CD4-positive, alpha-beta T cell treated with Interleukin-10 for 1 hour (primary cell): ENCODE measurements at places on chromosomes 2 and 18.
A peak's percentile ranks its signal among the peaks of the same experiment; 100 is the strongest.

DNA sequence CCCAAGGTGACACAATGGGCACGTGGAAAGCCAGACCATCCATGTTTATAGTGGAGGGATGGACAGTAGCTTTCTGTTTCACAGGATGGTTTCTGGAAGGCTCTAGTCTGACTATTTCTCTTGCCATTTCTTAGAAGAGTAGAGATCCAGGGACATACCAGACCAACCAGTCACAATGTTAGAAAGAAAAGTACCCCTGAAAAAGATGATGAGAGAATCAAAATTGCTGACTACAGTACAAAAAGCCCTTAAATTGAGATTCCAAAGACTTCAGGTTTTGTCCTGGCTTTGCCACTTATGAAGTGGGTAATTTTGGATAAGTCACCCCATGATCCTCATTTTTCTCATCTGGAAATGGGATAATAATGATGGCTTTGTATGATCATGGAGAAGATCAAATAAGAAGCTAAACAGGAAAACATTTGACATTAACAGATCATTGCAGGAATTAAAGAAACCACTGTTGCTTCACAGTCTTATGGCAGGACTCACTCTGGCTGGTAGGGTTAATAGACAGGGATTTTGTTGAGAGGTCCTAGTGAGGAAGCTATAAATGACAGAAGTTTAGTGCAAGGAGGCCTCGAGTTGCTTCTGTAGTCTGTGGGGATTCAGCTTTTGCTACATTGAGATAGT lies 386.0 kb downstream of the IRS1 start:
- DNase-seq = no peak

DNA sequence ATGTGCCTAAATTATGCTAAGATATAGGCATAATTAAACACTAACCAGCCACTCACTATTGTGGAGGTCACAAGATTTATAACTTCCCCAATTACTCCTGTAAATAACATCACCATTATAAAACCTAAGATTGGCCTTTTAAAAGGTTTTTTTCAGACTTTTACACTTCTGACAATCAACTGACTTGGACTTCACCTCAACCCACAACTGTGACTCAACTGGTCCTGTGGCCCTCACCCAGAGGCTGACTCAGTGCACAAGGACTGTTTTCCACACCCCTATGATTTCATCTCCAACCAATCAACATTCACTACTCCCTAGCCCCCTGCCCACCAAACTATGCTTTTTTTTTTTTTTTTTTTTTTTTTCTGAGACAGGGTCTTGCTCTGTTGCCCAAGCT lies 11.6 kb downstream of the TTR start:
- no peak for DNase-seq

GRCh38 chr2:142673836-142674235 lies 203.6 kb upstream of the KYNU start:
- DNase-seq = no peak

GRCh38 chr18:22278798-22279197 lies 109.4 kb downstream of the GATA6 start:
- no peak for DNase-seq

DNA sequence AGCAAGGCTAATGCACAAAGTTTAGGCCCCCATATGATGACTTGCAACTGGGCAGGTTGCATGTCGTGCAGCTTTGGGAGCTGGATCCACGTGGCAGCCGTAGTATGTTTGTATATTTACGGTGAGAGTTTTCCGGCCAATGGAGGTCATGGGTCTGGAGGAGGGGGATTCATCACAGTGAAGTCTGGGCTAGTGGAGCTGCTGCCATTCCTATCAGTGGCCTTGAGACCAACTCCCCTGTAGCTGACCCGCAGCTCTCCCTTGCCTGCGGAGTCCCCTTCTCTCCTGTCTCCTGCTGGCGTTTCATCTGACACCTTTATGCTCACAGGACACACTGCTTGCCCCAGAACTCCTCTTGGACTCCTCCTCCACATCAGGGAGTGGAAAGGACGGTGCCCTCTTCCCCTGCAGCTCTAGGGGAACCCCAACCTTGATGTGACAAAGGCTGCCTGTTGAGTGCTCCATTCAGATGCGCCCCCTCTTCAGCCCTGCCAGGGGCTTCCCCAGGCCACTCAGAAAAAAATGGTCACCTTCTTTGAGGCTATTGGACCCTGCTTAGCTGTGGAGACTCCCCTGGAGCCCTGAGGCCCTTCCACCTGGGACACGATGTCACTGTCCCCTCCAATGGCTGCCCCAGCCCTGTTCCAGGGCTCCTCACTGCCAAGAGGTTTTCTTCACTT lies 121.7 kb downstream of the PXDN start:
- no peak for DNase-seq

GRCh38 chr2:70340761-70341476 lies 39.1 kb upstream of the FAM136A start:
- peak; percentile 54 for DNase-seq

GRCh38 chr2:11680901-11681721 lies 11.1 kb upstream of the NTSR2 start:
- DNase-seq = no peak

DNA sequence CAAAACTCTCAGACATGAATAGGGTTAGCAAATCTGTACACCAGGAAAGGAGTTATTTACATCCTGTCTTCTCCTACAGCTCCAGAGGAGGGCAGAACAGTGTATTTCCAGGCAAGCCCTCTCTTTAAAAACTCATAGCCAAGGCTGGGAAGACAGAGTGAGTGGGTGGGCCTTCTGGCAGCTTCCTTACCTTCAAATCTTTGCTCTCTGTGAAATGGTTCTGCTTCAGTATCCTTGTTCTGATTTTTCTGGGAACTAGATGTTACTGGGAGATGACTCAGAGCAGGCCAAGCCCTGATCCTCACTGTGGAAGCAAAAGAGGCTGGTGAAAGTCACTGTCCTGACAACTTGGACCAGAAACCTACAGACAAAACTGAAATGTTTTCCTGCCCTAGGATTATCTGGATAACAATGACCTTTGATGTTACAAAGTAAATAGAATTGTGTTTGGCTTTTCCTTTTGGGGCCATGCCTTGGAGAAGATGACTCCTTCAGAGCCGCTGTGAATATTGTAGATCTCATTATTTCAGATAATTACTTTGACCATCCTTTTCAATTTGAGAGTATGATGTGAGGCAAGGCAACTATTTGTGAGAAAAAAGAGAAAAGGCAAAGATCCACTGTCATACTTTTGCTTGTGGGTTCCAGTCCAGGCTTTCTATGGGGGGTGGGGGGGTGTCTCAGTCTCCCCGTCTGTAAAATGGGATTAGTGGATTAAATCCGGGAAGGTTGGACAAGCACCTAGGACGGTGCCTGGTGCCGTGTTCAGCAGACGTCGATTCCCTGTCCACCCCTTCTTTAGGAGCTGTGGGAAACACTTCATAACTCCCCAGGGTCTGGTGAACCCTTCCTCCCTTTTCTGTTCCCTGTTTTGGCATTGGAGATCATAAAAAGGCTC lies 644 bp upstream of the QPCT start:
- no peak for DNase-seq

- no peak for DNase-seq
Measured at GRCh38 chr18:24181806-24182205, 42.9 kb downstream of the CABYR start.

- no peak for DNase-seq
Measured at GRCh38 chr18:34959989-34960388, 81.2 kb upstream of the MAPRE2 start.

DNA sequence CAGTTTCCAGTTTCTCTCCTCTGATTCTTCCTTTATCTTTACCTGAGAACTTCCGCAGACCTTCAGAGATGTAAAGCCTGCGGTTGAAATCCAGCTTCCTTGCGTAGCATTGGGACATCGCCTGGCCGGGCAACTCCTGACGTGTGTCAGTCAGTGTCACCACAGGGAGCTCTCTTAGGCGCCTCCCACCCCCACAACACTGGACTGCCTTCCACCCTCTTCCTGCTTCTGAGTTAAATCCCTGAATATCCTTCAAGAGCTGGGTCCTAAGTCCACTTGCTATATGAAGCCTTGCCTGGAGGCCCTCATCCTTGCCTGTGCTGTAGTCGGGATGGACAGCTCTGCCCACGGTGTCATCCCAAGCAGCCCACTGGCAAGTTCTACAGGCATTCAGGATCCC lies 179.4 kb downstream of the SEPTIN10 start:
- no peak for DNase-seq

DNA sequence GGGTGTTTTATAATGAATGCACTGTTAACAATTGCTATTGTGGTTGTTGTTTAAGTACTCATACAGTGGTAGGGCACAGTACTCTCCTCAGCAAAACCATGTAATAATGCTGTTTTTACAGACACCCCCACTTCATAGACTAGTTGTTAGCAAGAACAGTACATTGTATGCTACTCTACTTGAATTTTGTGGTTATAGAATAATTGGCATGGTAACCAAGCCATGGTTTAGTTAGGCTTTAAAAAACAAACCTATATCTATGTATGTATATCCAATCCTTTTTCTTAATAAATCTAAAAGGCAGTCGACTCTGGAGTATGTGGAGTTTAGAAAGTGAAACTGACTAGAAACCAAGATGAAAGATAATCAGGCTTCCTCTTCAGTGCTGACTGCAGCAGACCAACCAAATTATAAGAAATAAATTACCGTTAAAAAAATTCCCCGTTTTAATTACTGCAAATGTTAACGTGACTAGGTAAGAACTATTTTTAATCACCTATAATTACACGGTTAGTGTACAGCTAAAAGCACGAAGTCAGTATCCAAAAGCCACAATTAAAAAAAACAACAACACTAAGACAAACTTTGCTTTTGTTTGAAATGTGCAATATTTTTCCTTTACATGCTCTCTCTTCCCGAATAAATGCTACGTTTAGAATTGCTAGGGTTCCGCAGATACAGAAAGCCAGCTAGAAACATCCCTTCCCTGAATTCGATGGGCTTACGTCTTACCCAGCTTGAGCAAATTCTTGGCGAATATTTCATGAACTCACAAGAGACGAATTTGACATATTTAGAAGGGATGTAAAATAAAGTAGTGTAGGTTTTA lies 113.3 kb upstream of the SERTAD2 start:
- DNase-seq = peak; percentile 70

GRCh38 chr2:228987441-228988155 lies 283.5 kb downstream of the PID1 start:
- DNase-seq = no peak

- DNase-seq = no peak
Measured at GRCh38 chr2:46748735-46749531, 166.7 kb downstream of the MCFD2 start.

DNA sequence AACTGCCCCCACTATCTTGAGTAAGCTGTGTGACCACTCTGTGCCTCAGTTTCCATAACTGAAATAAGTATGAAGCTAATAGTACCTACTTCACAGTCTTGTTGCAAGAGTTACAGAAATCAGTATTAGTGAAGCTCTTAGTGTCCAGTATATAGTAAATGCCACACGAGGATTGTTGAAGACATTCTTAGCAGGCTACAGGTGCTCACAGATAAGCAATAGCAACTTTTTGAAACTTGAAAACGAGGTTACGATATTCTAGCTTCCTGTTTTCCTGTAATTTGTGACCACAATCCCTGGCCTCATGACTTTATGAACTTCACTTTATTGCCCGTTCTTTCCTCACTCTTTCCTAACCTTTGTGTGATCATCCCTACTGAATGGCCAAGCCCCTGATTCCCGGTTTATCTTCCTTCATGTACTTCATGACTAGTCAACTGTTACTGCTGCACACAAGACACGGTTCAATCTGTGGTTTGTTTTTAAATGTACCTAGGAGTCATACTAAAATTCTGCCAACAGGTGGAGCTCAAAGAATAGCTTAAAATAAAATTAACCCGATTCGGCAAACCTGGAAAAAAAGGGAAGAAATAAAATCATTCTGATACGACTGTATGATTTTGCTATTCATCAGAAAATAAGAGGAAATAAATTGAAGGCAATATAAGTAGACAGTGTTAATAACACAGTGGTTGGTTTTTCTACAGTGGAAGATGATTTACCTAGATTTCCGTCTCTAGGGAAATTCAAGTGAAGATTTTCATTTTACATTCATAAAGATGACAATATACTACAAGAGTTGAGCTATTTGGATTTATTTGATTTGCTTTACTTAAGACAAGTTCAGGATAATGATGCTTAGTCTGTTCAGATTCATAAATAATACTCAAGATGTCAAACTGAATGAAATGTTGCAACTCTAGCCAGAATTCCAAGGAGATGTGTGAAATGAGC lies 38.1 kb upstream of the STAT1 start:
- DNase-seq = peak; percentile 77

DNA sequence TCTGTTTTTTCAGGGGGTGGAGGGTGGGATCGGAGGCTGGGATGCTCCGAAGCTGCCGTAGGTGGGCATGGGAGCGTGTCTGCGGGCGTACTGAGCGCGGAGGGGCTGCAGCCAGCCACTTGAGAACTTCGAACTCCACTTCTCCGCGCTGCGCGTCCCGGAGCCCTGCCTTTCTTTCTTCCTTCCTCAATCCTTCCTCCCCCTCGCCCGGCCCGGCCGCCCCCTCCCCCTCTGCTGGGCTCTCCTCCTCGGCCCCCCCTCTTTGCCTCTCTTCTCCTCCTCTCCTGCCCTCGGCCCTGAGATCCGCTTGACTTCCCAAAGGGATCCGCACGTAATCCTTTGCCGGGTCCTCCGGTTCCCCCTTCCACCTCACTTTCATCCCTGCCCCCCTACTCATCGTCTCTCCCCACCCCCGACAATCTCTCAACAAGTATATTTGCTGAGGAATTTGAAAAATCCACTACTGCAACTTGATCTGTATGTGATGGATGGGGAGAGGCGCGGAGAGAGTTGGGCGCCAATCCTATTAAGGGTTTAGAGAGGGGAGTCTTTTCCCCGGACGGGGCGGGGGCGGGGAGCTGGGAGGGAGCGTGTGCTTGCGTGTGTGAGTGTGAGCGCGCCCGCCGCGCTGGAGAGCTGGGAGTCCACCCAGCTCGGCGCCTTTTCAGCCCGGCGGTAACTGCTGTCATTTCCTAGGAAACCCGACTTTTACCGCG lies 1.1 kb downstream of the GLI2 start:
- no peak for DNase-seq

DNA sequence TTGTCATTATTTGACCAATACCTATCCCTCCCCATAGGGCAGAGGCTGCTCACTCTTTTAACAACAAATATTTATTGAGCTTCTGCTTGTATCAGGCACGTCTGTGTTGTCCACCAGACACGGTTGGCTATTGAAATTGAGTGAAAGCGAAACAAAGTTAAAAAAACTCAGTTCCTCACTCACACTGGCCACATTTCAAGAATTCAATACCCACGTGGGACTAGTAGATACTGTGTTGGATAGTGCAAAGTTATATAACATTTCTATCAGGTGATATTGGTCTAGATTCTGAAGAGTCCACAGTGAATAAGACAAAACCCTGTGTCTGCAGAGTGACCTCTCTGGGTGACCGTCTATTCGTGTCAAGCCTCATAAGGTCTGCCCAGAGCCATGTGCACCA lies 43.9 kb upstream of the GALR1 start:
- DNase-seq = no peak

GRCh38 chr18:79928563-79928960 lies 22.9 kb downstream of the SLC66A2 start:
- DNase-seq = no peak

DNA sequence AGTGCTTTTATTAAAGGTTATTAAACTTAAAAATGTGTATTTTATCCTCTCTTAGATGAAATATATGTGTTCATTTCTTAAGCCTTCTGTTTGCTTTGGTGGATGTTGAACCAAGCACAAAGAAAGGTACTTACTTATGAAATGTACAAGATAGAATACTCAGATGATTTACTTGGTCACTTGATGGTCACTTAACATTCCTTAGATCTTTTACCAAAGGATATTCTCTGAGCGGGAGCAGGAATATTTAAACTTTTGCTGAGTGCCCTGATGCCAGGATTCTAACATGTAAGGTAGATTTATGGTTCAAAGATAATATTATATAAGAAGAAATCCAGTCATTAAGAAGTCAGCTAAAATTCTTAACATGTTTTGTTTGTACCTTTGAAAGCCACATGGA lies 193.5 kb upstream of the ZEB2 start:
- no peak for DNase-seq

- no peak for DNase-seq
Measured at GRCh38 chr2:207471261-207471660, 58.5 kb upstream of the CREB1 start.
